Activated CD4-positive, alpha-beta T cell treated with anti-CD3 and anti-CD28 coated beads, Interleukin-10, Interleukin-2, amounts not matched to agents 100 ng/mL and 50 ng/mL, durations not matched to agents 16 hours and 8 hours (primary cell): ENCODE measurements at places on chromosomes 2 and 18.

DNA sequence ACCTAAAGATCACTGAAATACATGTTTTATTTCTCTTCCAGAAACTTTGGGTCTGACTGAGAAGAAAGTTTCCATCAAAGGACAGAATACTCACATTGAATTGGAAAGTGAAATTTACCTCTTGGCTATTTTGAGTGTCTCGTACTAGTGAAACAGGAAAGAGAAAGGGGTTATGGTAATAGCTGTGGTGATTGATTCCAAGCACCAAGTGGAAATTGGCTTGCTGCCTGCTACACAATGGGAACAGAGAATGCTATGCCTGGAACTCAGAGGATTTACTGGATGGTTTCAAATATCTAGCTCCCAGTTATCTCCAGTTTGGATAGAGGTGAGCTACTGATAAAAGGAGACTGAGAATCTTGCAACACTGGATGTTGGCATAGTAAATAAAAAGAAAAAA, 492.8 kb upstream of the FSIP2 start:
- no peak for DNase-seq

- DNase-seq, result no peak
These were observed 43.6 kb upstream of the MAP2 start for GRCh38 chr2:209380293-209380692.

DNA sequence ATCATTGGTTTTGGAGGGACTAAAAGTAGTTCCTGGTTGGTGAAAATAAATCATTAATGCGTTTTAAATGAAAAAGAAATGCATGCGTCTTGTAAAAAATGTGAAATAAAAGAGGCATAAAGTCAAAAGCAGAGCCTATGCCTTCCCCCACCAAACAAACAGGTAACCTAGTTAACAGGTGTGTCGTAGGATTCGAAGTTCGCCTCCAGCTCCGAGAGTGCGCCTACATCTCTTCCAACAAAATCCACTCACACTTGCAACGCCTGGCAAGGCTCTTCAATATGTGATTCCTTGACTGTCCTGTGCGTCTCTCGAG, 677 bp upstream of the SMAD4 start:
- no peak for DNase-seq

DNA sequence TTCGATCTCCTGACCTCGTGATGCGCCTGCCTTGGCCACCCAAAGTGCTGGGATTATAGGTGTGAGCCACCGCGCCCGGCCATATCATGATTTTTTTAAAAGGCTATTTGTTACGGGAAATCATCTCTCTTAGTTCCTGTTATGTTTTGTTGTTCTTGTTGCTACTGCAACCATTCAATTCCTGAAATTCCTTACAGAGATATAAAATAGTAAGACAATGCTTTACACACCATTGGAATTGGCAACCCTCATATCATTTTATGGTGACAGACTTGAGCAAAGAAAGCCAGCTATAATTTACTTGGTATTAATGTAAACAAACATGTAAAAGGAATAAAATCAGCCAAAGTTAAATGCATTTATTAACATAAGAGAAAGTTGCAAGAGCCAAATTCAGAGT, 163.0 kb downstream of the FIGN start:
- DNase-seq, result no peak

GRCh38 chr2:83103613-83104012, 1355.5 kb downstream of the SUCLG1 start:
- no peak for DNase-seq

DNA sequence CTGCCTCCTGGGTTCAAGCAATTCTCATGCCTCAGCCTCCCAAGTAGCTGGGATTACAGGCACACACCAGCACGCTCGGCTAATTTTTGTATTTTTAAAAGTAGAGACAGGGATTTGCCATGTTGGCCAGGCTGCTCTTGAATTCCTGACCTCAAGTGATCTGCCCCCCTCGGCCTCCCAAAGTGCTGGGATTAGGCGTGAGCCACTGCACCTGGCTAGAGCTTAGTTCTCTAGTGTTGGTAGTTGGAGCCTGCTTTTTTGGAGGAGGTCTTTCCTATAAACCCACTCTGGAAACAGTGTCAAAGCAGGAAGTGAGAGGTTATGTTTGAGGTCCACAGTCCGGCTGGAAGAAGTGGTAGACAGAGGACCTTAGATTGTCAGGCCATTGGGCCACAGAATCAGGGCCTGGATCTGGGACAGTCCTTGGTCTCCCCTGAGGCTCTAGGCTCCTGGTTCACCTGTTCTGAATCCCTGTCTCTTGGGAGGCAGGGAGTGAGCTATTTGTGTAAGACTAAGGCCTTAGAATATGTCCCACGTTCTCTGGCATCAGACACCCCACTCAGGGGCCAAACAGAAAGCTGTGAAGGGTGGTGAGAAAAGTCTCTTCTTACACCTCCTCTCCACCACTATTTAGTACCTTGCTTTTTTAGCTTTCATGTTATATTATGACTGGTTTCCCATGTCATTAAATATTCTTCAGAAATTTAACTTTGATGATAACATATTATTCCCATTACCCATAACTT, 34.5 kb downstream of the PCBP1 start:
- no peak for DNase-seq

DNA sequence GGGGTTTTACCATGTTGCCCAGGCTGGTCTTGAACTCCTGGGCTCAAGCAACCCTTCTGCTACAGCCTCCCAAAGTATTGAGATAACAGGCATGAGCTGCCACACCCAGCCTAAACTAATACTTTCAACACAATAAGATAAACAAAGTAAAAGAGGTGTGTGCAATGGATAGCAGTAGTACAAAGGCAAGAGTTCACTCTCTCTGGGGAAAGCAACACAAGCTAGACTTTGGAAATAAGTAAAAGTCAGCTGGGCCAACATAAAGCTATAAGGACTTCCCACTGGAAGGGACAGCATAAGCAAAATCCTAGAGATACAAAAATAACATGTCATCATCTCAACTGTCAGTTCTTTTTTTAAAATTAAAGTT, 5.2 kb upstream of the NOSTRIN start:
- no peak for DNase-seq

- DNase-seq, result no peak
These were observed 38.6 kb downstream of the SNED1 start for GRCh38 chr2:241036964-241037421.

DNA sequence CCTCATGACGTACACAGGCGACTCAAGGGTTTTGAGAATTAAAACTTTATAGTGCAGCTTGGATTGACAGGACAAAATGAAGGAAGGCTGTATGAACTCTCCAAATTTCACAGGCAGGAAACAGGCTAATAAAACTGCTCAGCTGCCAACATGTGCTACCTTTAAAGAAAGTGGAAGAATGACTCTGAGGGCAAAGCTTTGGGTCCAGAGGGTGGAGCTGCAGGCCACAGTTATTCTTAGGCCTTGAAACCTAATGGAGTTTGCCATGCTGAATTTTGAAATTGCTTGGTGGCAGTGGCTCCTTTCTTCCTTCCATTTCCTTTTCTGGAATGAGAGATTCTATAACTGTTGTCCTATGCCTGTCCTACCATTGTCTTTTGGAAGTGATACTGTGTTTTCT, 34.8 kb downstream of the HAT1 start:
- no peak for DNase-seq

GRCh38 chr2:218252509-218253231, 8.1 kb upstream of the GPBAR1 start:
- no peak for DNase-seq

GRCh38 chr2:5740053-5740452, 47.9 kb downstream of the SOX11 start:
- DNase-seq, result no peak

GRCh38 chr2:109232909-109233308, 103.9 kb downstream of the SH3RF3 start:
- no peak for DNase-seq

- no peak for DNase-seq
These were observed 54.8 kb downstream of the SEMA4F start for GRCh38 chr2:74708883-74709282.

DNA sequence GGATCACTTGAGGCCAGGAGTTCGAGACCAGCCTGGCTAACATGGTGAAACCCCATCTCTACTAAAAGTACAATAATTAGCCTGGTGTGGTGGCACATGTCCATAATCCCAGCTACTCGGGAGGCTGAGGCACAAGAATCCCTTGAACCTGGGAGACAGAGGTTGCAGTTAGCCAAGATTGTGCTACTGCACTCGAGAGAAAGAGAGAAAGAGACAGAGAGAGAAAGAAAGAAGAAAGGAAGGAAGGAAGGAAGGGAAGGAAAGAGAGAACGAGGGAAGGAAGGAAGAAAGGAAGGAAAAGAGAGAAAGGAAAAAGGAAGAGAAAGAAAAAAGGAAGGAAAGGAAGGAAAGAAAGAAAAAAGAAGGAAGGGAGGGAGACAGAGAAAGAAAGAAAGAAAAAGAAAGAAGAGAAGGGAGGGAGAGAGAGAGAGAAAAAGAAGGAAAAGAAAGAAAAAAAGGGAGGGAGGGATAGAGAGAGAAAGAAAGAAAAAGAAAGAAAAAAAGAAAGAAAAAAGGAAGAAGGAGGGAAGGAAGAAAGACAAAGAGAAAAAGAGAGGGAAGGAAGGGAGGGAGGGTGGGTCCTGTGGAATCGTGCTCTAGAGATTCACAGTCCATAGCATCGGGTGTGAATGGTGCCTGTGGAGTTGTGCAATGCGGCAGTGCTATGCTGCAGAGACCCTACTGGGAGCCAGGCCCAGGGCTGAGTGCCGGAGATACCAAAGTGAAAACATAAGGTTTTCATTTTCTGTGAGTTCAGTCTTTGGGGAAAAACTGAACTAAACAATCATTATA, 4.6 kb upstream of the SDC1 start:
- no peak for DNase-seq

- DNase-seq, result no peak
These were observed 1112.3 kb upstream of the FANCL start for GRCh38 chr2:59353306-59353921.

- no peak for DNase-seq
These were observed 290.8 kb downstream of the KCNS3 start for GRCh38 chr2:18169121-18169892.

GRCh38 chr2:9681427-9681817, 50.6 kb upstream of the YWHAQ start:
- DNase-seq, result peak; percentile 58

- peak; percentile 88 for DNase-seq
These were observed 573 bp downstream of the KDSR start for GRCh38 chr18:63366213-63367052.

GRCh38 chr2:173630425-173631126, 275.9 kb downstream of the CDCA7 start:
- no peak for DNase-seq

GRCh38 chr2:26189751-26190150, 16.9 kb downstream of the GAREM2 start:
- no peak for DNase-seq

DNA sequence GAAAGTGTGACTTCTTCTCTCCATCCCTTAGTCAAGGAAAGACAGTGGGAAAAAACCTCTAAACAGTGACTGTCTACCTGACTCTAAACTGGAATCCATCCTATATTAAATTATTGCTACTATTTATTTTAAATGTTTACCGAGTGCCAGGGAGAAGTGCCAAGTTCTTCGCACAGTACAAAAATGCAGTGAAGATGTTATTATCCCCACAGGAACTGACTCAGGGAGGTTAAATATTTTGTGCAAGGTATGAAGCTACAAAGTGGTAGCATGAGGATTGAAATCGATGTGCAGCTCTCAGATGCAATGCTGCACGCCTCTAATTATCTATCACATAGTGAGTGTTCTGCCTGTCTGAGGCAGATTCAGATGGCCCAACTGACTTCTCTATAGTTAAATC, 91.1 kb downstream of the MEP1B start:
- DNase-seq, result no peak
